ENCODE measurements at places on chromosomes 7 and 10. TPM values are rescaled to one million over a fixed set of nuclear protein-coding genes. Genes with fewer than 3 reads are reported as not detected.

DNA sequence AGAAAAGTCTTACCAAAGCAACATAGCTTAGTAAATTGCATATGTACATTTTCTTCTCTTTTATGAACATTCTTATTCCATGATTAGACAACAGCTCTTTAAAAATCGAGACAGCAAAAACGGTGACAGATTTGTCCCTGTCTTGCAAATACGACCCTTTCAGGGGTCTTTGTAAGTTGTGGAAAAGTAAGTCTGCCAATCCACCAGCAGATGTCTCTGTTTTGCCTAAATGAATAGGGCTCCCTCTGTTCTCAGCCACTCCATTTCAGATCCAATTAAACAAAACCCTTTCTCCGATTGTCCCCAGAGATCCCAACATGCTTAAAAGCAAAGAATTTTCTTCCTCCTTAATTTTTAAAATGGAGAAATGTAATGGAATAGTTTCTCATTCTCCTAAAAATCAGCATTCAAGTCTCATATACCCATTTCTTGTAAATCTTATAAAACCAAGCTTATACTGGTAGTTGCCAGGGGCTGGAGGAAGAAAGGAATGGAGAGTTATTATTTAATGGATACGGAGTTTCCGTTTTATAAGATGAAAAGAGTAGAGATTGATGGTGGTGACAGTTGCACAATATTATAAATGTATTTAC lies 61.0 kb upstream of the NFE2L3 start:
- peak; percentile 49 for DNase-seq

- DNase-seq, result no peak
Measured at GRCh38 chr7:106365252-106366005, 80.6 kb upstream of the NAMPT start.

GRCh38 chr10:1049425-1049958 lies 573 bp upstream of the IDI1 start:
- no peak for DNase-seq

DNA sequence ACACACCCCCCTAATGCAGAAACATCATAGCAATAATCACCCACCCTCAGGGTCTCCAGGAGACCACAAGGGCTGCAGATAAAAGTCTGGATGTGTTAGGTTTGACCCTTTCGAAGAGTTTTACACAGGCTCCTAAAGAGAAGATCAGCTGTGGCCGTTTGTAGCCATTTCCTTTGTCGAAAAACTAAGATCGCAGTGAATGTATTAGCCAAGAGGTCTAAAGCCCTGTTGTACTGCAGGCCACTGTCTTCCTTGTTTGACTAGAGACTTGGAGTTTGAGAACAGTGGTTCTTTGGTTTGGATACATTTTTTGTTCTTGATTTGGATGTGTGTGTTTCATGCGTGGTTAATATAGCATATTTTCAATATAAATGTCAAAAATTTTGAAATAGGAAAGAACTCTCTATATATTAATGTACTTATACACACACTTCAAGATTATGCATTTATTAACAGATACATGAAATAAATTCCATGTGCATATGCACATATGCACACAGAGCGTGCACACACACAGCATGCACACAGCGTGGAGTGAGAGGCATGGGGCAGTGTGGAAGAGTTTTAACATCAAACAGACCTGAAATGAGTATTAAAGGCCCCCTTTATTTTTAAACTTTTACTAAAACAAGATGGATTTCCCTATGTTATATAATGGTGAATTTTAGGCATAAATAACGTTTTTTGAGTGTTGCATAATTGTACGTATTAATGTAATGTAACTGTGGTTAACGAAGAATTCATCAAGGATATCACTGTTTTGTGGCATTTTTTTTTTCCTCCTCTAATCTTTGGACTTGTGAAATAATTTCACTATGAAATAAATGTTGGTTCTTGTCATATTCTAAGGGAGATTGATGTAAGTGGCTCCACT lies 2.2 kb downstream of the IKZF1 start:
- DNase-seq, result no peak

- DNase-seq, result no peak
Measured at GRCh38 chr7:117148971-117149370, 173.9 kb downstream of the WNT2 start.

- DNase-seq, result no peak
Measured at GRCh38 chr7:98464558-98464940, 63.7 kb upstream of the BAIAP2L1 start.

- no peak for DNase-seq
Measured at GRCh38 chr10:57460540-57460939, 807.2 kb downstream of the IPMK start.

GRCh38 chr7:43535810-43536585 lies 46.9 kb upstream of the STK17A start:
- peak; percentile 87 for DNase-seq

GRCh38 chr10:124433461-124433860 lies 14.7 kb upstream of the OAT start:
- no peak for DNase-seq

- peak; percentile 58 for DNase-seq
Measured at GRCh38 chr7:25857376-25858067, 294.5 kb upstream of the NFE2L3 start.

GRCh38 chr7:106165337-106165736 lies 53.2 kb upstream of the SYPL1 start:
- DNase-seq, result peak; percentile 35

Gene LIPJ
- not detected for total RNA-seq

GRCh38 chr10:12097791-12098190 lies 29.0 kb downstream of the DHTKD1 start:
- DNase-seq, result peak; percentile 43

GRCh38 chr7:139427788-139428187 lies 55.7 kb downstream of the KLRG2 start:
- peak; percentile 36 for DNase-seq

DNA sequence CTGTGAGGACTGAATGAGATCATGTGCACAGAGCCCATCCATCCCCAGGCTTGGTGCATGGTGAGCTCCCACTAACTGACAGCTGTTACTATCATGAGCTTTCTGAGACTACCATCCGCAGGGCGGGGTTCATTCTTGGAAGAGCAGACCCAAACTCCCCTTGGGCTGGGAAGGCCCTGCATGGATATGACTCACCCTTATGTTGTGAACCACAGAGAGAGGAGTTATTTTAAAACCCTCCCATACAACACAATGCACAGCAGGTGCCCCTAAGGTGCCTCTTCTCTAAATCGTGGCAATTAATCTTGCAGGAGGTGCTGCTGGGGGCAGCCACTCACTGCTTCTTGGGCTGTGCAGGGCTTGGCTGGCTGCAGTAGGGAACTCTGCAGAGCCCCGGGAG lies 219.1 kb downstream of the GFRA1 start:
- no peak for DNase-seq

DNA sequence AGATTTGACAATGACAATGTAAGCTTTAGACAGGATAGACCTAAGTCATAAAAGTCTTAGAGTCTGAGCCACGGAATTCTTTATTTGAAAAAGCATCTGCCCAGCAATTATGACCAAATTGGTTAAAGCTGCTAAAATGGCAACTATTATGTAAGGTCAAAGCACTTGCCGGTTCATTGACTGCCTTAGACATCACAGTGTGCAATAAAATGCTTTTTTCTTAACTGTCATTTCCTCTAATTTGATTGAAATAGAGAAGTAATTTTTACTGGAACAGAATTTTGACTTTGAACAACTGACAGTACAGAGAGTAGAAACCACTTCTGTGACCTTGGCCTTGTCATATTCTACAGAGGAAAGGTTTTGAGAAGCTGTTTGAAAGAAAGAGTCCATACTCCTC lies 142.9 kb downstream of the THSD7A start:
- DNase-seq, result no peak

DNA sequence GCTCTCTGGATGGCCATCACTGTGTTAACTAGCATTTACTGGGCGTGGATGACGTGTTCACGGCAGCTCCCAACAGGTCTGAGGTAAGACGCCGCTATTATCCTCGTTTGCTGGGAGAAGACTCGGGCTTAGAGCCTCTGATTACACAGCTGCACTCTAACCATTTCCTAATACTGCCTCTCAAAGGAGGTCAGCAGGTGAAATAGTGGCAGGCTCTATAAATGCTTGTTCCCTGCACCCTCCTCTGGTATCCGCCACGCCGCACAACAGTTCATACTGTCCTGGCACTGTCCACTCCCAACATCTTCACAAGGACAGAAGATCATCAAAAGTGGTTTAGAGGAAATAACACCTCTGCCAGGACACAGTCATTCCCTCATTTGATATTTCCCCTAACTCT lies 28.3 kb downstream of the HIPK2 start:
- DNase-seq, result no peak

Gene JAKMIP3
- 0.04 TPM for total RNA-seq

Gene PRR15
- total RNA-seq, result 5.7 TPM

Gene CPXM2
- total RNA-seq, result not detected

Gene DNAH11
- total RNA-seq, result not detected

Gene ZNF775
- 4.7 TPM for total RNA-seq

DNA sequence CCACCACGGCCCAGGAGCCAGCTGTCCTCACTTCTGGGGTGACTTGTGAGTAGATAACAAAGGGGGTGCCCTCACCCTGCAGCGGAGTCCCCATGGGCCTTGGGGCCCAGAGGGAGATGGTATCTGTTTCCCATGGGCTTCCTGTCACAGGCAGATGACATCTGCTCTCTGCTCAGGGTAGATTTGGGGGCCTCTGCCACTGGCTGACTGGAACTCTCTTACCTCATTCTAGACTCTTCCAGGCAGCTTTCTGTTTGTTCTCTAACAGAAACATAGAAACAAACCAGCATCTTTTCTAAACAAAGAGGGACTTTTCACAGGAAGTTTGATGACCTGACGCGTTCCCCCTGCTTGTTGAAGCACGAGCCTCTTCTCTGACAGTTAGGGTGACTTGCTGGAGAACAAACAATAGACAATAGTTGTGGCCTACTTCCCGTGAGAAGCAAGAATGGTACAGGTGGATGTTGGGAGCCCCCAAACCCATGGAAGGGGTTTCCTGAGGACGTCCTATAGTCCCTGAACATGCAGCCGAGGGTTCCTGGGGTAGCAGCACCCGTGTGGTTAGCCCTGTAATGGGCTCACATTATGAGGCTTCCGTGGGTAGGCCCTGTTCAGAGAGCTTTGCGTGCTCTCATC lies 61.6 kb downstream of the GRK5 start:
- DNase-seq, result no peak

Gene C10orf67
- 0.11 TPM for total RNA-seq

Gene ZNF488
- total RNA-seq, result 1.6 TPM

Gene SFTPA1
- not detected for total RNA-seq

- no peak for DNase-seq
Measured at GRCh38 chr7:155454183-155455112, 3.5 kb upstream of the EN2 start.

Gene C10orf90
- not detected for total RNA-seq

Gene BICC1
- total RNA-seq, result 2.0 TPM

Gene COL26A1
- not detected for total RNA-seq

DNA sequence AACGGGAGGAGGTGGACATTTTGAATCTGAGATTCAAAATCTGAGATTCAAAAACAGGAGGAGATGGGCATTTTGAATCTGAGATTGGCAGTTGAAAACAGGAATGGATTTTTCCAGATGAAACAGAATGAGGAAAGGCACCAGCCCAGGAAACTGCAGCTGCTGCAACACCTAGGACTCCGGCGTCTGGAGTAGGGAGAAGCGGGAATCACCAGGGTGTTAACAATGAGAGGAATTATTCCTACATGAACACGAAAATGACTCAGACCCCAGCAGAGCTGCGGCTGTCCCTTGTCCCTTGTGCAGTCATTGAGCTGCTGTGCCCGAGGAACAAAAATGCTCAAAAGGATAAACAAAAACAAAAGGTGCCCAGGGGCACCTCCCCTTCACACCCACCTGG lies 59.9 kb upstream of the KAT6B start:
- no peak for DNase-seq

Gene FEZF1
- not detected for total RNA-seq

GRCh38 chr7:101436221-101436735 lies 73.6 kb downstream of the COL26A1 start:
- DNase-seq, result no peak

Gene PPP1R17
- total RNA-seq, result not detected

Gene CALD1
- 176 TPM for total RNA-seq

GRCh38 chr7:42902331-42902730 lies 9.5 kb downstream of the C7orf25 start:
- no peak for DNase-seq

Gene ADAM8
- 137 TPM for total RNA-seq

GRCh38 chr10:63884426-63884825 lies 363.2 kb downstream of the REEP3 start:
- no peak for DNase-seq

DNA sequence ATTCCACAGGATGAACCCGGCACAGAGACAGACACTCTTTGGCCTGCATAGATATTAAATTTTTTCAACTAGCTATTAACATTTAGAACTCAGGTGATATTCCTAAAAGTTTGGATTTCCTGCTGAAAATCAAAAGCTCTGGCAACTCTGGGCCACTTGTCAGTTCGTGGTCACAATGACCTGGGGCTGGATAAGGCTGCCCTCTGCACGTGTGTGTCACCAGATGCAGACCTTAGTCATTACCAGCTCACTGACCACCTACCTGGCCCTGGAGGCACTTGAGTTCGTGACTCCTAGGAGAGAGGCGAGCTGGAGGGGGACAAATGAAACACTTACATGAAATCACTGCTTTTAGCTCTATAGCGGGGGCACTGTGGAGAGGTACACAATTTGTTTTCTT lies 126.5 kb downstream of the HIPK2 start:
- DNase-seq, result no peak

GRCh38 chr10:13536674-13537366 lies 8.0 kb upstream of the BEND7 start:
- no peak for DNase-seq

- DNase-seq, result no peak
Measured at GRCh38 chr7:41568135-41568534, 134.8 kb downstream of the INHBA start.

DNA sequence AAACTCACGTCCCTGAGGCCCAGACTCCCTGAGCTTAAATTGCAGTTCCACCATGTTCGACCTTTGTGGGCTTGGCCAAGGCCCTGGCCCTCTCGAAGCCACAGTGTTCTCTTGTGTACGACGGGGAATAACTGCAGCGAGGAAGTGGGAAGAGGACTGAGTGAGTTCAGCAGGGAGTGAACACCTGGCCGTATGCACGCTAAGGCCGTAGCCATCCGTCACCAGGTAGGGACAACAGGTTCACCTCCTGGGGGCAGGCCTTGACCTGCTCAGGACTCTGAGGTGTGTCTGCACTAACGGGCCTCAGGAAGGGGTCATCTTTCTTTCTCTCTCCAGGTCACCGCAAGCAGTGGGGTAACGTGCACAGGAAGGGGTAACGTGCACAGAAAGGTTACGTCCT lies 67.2 kb upstream of the CTBP2 start:
- DNase-seq, result no peak

Gene ASB4
- not detected for total RNA-seq

Gene IFIT1
- 111 TPM for total RNA-seq

DNA sequence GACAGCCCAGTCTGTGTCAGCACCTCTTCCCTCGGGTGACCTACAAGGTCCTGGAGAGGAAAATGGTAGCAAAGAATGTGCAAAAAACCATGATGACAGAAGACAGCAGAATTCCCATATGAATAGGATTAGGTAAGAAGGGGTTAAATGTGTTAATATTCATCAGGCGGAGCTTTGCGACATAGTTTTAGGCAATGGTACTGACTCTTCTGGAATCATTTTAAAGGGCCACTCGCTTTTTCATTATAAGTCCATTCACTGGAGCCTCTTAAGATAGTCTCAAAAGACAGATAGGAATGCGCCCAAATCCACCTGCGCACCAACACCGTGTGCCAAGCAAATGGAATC lies 38.2 kb downstream of the DLG5 start:
- no peak for DNase-seq

Gene OR6B1
- not detected for total RNA-seq

Gene CPN1
- not detected for total RNA-seq

GRCh38 chr7:107982918-107983389 lies 20.0 kb downstream of the LAMB1 start:
- DNase-seq, result no peak

GRCh38 chr10:91328320-91328984 lies 81.7 kb upstream of the HECTD2 start:
- no peak for DNase-seq

Gene TMEM236
- total RNA-seq, result not detected
